ENCODE measurements at places on chromosomes 2 and 18.

DNA sequence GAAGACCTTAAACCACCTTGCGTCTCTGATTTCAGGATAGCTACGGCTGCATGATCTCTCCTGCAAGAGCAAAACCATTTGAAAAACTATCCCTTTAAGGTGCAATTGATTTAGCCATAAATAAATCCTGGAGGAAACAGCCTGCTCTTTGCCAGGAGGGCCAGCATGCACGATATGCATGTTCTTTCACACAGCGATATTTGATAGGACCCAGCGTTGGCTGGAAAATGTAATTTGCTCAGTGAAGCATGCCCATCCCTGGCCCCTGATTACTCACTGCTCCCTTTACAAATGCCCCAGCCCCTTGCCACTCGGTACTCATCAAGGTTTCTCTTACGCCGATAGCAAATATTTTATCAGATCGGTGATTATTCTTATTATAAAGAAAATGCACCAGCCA lies 315.4 kb downstream of the CDH2 start:
- DNase-seq, result no peak

DNA sequence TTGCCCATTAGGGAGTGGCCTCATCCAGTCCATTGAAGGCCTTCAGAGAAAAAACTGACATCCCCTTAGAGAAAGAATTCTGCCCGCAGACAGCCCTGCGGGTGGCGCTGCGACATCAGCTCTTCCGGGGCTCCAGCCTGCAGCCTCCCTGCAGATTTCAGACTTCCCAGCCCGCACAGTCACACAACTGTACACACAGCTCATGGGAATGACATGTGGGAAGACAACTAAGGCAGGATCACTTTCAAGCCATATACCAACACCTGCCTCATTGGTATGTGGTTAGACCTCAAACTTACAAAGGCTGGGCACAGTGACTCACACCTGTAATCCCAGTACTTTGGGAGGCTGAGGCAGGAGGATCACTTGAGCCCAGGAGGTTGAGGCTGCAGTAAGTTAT lies 24.8 kb upstream of the TUBB6 start:
- DNase-seq, result peak; percentile 68

- DNase-seq, result no peak
Observed at GRCh38 chr2:29273004-29273684, 157.9 kb downstream of the CLIP4 start.

- DNase-seq, result no peak
Observed at GRCh38 chr2:190410166-190410565, 2.0 kb downstream of the MFSD6 start.

DNA sequence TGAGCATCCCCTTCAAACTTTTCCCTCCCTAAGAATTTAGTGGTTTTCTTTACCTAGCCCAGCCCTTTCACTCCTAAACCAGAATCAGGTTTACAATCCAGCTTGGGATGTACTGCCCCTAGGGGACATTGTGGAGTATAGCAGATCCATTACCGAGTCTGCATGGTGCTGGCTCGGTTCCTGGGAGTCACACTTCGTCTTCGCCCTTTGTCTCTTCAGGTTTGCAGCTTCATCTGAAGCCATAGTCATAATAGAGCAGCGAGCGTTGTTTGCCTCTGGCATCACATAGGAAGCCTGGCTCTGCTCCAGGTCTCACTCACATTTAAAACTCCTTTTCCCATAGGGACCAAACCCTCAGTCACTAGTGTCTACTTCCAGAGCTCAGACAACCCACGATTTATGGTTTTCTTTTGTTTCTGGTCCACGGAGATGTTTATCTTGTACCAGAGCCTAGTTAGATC lies 16.8 kb upstream of the LYPD6 start:
- DNase-seq, result peak; percentile 40

GRCh38 chr2:105494683-105495425 lies 96.0 kb upstream of the FHL2 start:
- DNase-seq, result no peak

GRCh38 chr2:143399631-143400069 lies 270.4 kb downstream of the ARHGAP15 start:
- DNase-seq, result no peak

DNA sequence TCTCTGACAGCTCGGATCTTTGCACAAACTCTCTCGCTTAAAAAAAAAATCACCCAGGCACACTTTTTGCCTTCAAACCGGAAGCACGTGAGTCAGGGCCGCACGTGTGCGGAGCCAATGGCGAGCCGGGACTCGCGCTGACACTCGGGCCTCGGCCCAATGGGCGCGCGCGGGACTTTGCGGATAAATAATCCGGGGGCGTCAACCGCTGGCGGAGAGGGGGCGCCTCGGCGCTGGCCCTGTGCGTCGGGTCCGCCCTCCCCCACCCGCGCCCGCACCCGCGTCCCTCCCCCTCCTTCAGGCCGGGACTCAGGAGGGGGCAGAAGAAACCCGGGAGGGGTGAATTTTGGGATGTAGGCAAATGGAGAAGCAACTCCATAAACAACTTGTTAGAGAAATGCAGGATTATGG lies 319 bp upstream of the EN1 start:
- peak; percentile 99 for DNase-seq
